ENCODE measurements at places on chromosomes 2 and 18.

DNA sequence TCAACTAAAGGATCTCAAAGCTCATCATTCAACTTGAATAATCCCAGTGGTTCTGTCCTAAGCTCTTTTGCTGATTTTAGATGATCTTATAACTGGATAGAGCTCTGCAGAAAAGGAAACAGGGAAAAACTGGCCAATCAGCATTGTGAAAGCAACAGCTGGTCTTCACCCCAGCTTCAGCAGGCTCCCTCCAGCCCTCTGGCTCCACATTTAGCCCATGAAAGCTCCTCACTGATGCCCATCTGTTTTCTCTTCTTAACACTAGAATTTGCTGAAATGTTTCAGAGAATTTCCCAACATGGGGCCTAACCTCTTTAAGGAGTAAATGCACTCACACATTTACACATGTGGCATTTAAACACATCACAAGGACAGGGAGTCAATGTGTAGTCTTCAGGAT lies 223.3 kb downstream of the CNTNAP5 start:
- no peak for DNase-seq

GRCh38 chr2:146108993-146109392 lies 1589.1 kb upstream of the ZEB2 start:
- no peak for DNase-seq

DNA sequence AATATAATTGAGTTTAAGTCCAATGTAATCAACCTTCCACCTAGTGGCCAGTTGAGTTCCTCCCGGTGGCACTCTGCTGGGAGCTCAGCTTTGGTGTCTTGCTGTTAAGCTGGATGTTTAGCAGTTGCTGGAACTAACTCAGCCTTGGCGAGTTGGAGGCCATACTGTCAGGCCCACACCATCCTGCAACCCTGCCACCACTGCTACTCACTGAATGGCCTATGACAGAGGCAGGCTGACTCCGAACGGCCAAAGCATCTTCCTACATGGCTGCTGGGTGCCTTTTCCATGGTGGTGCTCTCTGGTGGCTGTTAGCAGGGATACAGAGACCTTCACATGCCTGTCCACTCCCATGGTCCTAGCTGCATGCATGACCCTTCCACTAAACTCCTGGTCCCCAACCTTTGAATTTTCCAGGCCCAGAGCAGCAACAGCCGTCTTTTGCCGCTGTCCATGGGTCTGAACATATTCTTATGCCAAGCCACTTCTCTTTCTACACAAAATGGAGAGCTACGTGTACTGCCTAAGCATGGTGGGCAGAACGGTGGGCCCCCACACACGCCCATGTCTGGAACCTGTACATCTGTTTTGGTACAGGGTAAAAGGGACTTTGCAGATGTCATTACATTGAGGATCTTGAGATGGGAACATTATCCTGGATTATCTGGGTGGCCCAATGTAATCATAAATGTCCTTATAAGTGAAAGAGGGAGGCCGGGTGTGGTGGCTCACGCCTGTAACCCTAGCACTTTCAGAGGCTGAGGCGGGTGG lies 15.0 kb upstream of the TRAF3IP1 start:
- no peak for DNase-seq

GRCh38 chr2:208466151-208466919 lies 59.7 kb downstream of the PTH2R start:
- DNase-seq, result no peak

DNA sequence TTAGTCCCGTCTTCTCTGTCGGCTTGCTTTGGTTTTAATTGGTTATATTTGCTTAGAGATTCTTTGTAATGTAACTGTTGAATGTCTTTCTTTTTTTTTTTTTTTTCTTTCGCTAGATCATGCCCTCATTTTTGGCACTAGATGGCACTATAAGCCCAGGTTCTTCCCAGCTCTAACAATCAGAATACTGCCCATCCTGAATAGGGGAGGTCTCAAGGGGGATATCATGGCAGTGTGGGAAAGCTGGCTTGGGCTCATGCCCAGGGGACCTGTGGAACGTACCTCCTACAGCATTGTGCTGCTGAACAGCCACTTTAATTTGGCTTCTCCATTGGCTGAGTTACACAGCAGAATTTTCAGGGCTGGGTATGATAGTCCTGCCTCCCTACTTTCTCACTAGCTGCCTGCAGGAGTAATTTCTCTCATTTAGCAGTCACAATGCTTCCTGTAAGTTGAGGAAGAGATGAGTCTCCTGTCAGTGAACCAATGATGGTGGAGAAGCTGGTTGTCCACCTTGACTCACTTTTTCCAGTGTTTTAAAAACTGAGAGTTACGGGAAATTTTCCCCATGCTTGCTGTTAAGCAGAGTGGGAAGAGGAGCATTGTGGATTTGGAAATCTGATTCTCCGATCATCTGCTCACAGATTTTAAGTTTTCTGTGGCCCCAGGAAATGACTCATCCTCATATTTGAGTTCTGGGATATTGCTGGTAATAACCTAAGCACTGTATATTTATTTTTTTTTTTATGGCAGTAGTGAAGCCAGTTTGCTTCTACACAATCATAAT lies 47.2 kb downstream of the RAD51AP2 start:
- no peak for DNase-seq
